ENCODE measurements at places on chromosomes 7 and 10.

GRCh38 chr7:155262031-155262430, 35.6 kb upstream of the INSIG1 start:
- DNase-seq: no peak

DNA sequence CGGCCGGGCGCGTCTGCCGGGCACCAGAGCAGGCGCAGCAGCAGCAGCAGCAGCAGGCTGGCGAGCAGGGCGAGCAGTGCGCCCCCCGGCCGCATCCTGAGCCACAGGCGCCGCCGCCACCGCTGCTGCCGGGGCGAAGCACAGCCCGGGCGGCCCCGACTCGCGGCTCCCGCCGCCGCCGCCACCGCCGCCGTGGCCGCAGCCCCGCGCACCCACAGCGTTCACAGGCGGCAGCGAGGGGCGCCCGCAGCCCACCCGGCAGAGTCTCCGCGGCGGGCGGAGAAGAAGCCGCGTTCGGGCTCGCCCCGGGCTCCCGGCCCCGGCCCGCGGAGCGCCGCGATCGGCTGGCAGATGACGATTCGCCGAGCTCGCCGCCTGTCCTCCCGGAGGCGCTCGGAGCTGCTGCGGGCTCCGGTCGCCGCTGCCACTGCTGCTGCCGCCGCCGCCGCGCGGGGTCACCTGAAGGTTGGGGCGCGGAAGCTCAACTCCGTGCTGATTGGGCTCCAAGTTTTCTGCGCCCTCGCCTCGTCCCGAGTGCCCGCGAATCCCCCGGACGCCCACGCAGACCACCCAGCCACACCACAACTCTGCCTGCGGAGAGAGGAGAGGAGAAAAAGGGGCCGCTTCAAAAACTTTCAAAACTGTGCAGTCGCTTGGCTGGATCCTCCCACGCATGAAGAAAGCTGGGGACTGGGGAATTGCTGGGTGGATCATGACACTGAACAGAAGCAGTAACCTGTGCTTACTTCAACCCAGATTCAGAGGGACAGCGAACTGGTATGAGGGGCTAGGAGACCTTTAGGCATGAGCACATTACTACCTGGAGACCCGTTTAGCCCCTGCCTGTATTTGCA, at the start of gene ST8SIA6:
Gene ST8SIA6 (minus strand): TSS at position 435 of the 854 bp plus-strand sequence. CDS start 340 bp downstream, at position 95.
- peak; percentile 50 for DNase-seq

DNA sequence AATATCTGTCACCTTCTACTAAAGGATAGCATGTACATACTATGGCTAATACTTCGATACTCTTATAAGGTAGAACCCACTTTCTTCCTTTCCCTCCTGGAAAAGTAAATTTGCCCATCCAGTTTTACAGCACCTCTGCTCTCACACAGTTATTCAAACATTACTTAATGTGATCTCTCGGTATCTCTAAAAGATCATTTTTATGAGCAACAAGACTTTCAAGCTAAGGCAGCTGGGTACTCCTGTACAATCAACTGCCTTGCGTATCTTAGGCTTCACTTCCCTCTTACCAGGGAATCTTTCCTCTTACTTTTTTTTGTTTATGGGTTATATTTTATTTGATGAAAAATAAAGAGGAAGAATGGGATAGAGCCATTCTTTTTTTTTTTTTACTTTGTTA, 26.5 kb upstream of the TLL2 start:
- no peak for DNase-seq

- DNase-seq: no peak
Measured at GRCh38 chr10:131844529-131845084, 56.2 kb upstream of the PPP2R2D start.

- DNase-seq: no peak
Measured at GRCh38 chr10:73039635-73040034, 57.0 kb downstream of the P4HA1 start.

- DNase-seq: no peak
Measured at GRCh38 chr7:39252916-39253315, 275.2 kb downstream of the POU6F2 start.

- no peak for DNase-seq
Measured at GRCh38 chr10:110209926-110210673, 2.7 kb downstream of the MXI1 start.

DNA sequence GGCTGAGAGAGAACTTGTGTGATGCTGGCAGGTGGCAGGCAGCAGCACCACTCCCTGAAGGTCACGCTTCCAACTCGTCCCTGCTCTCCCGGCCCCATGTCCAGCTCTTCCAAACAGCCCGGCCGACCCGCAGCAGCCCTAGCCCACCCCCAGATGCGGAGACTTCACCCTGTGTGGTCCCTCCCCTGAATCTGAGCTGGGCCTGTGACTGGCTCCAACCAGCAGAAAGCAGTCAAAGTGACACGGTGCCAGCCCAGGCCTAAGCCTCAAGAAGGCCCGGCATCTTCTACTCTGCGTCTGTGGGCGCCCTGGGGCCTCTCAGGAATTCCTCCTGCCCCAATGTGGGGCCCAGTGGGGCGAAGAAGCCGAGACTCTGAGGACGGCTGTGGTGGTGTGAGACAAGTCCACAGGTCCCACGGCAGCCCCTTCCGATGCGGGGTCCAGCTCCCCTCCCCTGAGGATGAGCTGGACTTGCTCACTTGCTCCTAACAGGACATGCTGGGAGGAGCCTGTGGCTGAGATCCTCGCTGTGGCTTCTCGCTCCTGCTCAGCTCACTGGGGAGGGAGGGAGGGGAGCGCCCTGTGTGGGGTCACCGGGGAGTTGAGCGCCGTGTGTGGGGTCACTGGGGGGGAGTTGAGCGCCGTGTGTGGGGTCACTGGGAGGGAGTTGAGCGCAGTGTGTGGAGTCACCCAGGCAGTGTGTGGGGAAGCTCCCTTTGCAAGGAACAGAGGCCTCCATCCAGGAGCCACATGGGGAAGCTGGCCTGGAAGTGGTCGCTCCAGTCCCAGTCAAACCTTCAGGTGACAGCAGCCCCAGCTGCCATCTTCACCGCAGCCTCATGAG, 9.5 kb downstream of the STK32C start:
- no peak for DNase-seq

GRCh38 chr7:11613292-11613930, 218.6 kb downstream of the THSD7A start:
- DNase-seq: no peak

- DNase-seq: no peak
Measured at GRCh38 chr7:51312951-51313737, 3.5 kb downstream of the COBL start.

DNA sequence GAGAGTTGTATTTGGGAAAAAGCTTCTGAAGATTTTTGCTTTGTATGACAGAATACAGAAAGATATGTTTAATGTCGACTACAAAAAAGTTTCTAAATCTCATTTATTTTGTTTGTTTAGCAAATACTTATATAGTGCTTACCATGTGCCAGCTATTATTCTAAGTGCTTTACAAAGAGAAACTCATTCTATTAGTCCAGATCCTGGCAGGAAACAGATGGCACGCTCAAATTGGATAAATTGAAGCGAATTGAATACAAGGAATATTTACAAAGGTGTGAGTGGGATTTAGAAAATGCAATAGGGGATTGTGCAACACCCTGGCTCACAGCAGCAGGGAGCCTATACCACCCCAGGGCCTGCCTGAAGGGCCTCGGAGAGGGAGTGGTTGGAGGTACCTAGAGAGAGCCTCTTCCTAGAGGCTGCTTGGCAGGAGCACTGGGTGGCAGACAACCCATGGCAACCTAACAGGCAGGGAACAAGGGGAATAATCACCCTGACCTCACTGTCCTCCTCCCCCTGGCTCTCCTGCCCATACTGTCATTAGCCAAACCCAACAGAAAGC, 27.6 kb upstream of the FAM204A start:
- DNase-seq: no peak

GRCh38 chr7:91307467-91307866, 43.2 kb downstream of the FZD1 start:
- DNase-seq: no peak

GRCh38 chr7:5213286-5213645, 23.2 kb downstream of the WIPI2 start:
- no peak for DNase-seq

DNA sequence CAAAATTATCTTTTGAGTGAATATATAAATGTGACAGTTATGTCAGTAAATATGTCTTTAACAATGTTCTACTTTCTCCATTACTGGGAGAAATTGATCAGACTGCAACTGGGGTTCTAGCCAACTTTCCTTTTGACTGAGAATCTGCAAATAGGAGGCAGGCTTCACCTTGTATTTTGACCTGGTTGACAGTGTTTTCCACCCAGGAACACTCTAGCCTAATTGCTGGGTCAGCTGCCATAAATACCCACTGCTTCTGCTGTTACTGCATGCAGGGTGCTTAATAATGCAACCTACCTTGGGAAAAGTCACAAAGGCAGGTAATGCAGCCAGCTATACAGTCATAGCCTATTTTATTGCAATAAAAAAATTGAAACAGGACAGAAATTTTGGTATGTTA, 319.0 kb downstream of the DGKB start:
- no peak for DNase-seq

GRCh38 chr7:123355576-123356190, 155.9 kb upstream of the SLC13A1 start:
- no peak for DNase-seq

GRCh38 chr10:97059006-97059871, 126.5 kb downstream of the SLIT1 start:
- DNase-seq: no peak

- no peak for DNase-seq
Measured at GRCh38 chr10:71177651-71178199, 34.6 kb upstream of the UNC5B start.

DNA sequence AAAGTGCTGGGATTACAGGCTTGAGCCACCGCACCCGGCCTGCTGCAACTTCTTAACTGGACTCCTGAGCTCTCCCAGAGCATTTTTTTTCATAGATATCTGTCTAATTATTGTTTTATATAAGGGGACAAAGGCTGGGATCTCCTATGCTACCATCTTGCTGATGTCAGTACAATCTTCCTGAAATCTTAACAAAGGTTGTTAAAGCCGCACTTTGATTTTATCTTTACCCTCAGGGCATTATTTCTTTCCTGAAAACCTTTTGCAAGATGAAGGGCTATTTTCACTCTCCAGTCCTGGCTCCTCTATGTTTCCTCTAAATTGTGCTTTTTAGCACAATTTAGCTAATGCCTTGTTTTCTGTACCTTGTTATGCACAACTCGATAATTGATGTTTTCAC, 102.9 kb downstream of the EPC1 start:
- DNase-seq: no peak

DNA sequence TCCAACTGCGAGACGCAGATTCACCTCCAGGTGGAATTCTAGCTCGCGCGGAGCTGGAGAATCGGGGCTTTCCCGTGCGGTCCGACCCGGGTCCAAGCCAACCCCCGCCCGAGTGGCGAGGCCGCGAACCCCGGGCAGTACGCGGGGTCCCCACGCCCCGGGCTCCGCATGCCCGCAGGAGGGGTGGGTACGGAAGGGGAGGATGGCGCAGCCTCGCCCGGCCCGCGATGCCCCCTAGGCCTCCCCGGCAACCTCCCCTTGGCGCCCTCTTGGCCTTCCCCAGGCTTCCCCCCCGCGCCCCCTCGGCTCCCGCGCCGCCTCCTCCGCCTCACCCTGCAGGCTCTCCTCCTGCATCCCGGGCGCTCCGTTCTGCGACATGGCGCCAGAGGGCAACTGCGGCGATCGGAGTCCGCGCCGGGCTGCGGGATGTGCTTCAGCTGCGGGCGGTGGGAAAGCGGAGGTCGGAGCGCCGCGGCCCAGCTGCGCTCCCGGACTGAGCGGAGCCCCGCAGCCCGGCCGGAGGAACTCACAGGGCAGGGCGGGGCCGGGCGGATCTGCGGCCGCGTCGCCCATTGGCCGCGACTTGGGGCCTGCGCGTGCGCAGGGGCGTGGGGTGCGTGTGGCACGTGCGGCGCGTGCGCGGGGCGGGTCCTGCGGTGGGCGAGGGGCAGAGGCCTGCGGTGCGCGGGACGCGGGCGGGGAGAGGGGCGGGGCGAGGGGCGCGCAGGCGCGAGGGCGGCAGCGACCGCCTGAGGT, at the start of gene BNIP3:
Gene BNIP3 (minus strand): TSS at position 495 of the 756 bp plus-strand sequence. CDS start 117 bp downstream, at position 378.
- DNase-seq: peak; percentile 94

GRCh38 chr10:113493882-113494301, 59.0 kb upstream of the HABP2 start:
- no peak for DNase-seq

DNA sequence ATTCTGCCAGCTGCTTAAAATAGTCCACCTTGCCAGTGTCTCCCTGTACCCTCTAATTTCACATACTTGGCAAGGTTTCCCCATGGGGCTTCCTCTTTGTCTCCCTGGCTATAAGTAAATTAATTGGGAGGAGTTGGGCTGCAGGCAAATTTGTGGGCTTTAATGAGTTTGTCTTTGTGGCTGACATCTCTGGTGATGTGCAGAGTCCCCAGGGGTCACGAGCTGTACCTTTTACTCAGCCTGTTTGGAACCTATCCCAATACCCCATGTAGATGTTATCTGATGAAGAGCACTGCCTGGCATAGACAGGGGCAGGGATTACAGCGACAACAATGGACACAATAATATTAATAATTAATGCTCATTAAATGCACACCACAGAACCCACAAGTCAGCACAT, 132.5 kb downstream of the SLIT1 start:
- no peak for DNase-seq

- DNase-seq: no peak
Measured at GRCh38 chr7:51472873-51473272, 156.3 kb upstream of the COBL start.

DNA sequence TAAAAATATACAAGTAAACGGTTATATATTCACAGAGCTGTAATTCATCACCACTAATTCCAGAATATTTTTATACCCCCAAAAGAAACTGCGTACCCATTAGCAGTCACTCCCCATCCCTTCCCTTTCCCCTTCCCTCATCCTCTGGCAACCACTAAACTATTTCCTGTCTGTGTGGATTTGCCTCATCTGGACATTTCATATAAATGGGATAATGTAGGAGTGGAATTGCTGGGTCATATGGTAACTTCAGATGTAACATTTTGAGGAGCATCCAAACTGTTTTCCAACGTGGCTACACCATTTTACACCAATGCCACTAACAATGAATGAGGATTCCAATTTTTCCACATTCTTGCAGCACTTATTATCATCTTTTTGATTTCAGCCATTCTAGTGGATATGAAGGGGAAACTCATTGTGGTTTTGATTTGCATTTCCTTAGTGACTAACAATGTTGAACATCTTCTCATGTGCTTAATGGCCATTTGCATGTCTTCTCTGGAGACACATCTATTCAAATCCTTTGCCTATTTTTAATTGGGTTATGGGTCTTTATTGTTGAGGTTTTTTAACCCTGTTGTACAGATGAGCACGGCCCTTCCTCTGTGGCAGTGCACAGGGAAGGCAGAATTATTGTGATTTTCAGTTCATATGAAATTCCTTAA, 79.2 kb downstream of the RBM20 start:
- no peak for DNase-seq

- no peak for DNase-seq
Measured at GRCh38 chr7:157501581-157501980, 164.8 kb downstream of the DNAJB6 start.

DNA sequence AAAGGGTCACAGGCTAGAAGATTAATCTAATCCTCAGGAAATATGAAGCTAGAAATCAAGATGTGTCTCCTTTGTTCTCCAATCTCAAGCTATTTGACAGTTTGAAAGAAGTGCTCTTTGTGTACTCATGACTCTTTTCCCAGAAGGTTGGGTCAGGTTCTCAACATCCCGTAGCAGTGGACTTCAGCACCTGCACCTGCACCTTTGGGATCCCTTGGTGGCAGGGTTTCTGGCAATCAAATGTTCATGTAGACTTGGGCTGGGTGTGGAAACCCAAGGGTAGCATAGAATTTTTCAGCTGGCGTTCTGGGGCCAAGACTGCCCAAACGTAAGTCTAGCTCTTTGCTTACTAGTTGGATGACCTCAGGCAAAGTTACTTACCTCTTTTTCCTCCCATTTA, 134.4 kb downstream of the ADRA2A start:
- no peak for DNase-seq

GRCh38 chr7:158097453-158098124, 490.0 kb downstream of the PTPRN2 start:
- DNase-seq: no peak

GRCh38 chr7:113752689-113753088, 166.1 kb downstream of the PPP1R3A start:
- DNase-seq: no peak
